ENCODE measurements at places on chromosomes 16 and 17.

DNA sequence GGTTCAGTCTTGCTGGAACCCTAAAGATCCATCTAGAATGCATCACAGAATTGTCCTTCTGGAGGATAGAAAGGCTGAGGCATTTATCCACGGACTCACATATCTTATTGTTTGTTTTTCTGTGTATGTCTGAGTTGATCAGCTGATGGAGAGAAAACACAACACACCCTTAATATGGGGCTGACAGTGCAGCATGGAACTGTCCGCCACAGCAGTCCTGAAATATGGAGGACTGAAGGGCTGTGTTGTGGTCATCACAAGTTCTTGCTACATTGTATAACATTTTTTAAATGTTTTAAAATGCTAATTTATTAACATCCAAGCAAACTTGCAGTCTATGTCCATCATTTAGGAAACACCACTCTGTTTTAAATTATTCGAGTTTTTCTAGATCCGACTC is 448.9 kb upstream of the ERCC4 start:
- DNase-seq: no peak

DNA sequence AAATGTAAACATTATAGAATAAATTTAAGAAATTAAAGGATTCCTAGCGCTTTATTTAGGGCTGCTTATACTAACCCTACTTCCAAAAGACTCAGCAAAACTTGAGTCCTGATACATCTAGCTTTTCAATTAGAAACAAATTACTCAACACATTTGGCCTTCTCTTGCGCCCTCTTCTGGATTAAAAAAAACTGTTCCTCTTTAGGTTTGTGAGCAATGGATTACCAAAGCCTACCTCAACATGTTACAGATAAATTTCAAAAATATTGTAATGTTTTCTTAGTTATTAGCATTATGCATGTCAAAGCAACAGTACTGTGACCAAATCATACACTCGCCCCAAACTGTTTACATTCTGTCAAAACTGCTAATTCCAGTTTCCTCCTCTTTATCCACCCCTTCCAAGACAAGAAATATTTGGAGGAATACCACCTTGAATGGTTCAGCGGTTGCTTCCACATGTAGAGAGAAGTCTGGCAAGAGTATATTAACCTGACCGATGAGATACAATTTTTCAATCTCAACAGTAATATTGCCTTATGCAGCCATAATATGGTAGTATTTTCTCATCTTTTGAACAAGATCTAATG is 2.7 kb downstream of the NUFIP2 start:
- peak; percentile 51 for DNase-seq

DNA sequence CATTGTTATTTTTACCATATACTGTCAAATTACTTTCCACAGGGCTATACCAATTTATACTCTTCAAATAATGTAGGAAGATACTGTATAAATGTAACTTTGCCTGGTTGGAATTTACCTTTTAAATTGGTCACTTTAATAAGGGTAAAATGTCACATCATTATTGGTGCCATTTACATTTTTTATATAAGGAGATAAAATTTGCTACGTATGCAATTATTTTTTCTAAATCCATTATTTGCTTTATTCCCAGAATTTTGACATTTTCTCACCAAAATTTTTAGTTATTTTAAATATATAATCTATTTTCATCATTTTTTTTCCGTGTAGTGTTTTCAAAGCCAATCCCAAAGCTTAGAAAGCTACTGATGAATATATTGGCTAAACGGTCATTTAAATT is 664.7 kb downstream of the KCNJ2 start:
- DNase-seq: no peak

GRCh38 chr17:9538626-9539025 is 37.0 kb downstream of the STX8 start:
- DNase-seq: no peak

DNA sequence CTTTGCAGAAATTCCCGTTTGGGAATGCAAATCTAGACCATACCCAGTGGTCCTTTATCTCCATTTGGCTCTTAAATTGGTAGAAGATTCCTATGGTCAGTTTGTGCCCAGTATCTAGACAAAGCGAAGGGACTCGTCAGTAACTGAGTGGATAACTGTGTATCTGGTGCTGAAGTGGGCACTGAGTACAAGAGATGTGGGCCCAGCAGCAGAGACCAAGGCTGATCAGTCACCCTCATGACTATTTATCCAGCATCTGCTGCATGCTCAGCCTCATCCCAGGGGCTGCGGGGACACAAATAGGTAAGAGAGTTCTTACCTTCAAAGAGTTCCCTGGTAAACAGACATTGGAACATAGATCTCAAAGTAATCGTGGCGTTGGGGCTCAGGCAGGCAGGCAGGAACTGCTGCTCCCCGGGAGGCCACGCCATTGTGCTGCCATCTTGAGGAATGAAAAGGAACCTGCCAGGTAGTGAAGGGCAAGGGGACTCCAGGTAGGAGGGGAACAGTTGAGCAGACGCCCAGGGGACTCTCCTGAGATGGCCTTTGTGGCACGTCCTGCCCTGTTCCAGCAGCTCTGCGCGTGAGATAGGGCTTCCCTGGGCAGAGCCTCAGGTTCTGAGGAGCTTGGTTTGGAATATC is 10.3 kb downstream of the NT5M start:
- peak; percentile 32 for DNase-seq

DNA sequence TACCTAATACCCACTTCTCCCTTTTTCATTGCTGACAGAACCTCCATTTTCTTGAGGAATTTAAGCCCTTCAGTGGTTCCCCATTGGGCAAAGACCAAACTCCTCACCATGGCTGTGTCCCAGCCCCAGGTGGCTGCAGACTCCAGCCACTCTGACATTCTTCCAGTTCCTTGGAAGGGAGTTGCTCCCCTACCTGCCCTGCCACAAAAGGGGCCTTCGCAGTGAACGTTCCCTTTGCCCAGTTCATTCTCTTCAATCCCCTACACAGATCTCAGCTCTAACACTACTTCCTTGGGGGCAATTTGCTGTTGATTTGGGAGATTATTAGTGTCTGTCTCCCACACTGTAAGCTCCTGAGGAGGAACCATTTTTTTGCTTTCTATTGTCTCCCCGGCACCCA is 3.2 kb upstream of the AKTIP start:
- DNase-seq: no peak

GRCh38 chr17:27559506-27560481 is 71.2 kb upstream of the LGALS9 start:
- DNase-seq: no peak

- no peak for DNase-seq
Measured at GRCh38 chr16:47613251-47613650, 152.1 kb downstream of the PHKB start.

DNA sequence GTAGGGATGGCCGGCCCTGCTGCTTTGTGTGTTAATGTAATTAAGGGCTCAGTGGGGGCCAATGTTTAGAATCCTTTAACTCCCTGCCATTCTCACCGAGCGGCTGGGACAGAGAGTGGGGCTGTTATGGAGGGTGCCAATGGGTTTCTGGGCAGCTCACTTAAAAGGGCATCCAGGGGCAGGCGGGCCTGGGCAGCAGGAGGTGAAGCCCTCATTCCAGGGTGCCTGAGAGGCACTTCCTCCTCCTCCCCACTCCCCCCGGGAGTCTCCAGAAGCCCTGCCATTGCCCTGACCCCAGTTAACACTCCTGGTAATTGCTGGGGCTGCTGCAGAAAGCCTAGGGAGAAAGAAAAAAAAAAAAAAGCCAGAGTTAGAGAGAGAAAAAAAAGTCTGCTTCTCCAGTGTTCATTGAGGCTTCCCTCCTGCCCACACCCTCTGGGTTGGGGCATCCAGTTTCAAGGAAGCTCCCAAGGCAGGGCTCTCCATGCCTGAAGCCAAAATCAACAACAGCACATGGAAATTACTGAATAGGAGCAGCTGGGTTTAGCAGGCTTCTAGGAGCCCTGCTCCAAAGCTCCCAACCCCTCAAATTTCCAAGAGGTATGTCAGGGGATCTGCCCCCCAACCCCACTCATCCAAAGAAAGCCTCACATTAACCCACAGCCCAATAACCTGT is 28.0 kb downstream of the CUEDC1 start:
- no peak for DNase-seq

DNA sequence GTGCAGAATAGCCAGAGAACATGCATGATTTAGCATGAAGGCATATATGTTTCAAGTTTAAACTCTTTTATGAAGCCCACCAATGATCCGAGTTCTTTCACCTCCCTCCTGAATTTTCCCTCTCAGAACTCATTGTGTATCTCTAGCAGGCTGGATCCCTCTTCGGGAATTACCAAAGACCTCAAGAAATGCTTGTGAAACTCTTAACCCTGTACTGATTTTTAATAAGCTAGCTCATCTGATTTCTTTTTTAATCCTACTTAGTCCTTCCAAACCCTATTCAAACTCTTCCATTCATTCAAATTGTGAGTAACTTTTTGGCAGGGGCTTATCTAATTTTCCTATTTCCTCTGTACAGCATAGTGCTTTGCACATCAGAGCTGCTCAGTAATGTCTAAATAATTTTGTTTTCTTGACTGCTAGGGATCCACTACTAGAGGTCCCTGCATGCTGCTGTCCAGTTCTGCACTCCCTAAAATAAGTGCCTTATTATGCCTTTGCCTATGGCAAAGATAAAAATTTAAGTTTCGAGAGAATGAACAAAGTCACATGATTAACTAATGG is 723.8 kb downstream of the CDH11 start:
- no peak for DNase-seq
